ENCODE measurements at places on chromosomes 7 and 10.

DNA sequence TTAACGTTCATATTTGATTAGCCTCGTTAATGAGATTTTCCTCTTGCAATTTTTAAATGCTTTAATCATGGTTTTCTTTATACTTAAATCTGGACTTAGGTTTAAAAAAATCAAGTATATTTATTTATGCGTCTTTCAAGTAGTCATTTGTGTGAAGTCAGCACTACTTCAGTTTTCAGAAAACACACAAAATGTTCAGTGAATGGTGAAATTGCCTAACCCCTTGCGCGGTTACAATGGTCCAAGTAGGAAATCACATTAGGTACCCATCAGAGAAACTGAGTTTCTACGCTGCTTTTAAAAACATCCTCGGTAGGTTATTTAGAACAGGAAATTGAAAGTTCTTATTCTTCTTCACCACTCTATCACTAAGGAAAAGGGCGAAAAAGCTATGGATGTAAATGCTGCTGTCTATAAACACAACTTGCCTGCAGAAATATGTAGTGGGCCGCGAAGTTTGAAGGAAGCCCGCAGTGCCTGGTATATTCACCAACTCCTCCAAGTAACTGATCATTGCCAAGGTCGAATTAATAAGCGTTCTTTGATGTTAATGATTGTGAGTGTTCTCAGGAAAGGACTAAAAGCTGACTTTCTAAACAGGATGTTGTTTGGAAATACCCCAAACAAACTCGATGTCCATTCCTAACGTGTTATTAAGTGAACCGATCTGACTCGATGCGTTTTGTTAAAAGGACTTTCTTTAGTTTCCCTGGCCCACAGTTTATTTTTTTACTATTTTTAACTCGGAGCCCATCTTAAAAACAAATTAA lies 1.0 kb downstream of the SYPL1 start:
- DNase-seq: no peak
- no peaks in the 10 kb centered on the region for H3K27me3 ChIP-seq
- peak overlapping the region; percentile 87 for H3K4me3 ChIP-seq
- H3K4me1 ChIP-seq: no peaks in the 10 kb centered on the region

DNA sequence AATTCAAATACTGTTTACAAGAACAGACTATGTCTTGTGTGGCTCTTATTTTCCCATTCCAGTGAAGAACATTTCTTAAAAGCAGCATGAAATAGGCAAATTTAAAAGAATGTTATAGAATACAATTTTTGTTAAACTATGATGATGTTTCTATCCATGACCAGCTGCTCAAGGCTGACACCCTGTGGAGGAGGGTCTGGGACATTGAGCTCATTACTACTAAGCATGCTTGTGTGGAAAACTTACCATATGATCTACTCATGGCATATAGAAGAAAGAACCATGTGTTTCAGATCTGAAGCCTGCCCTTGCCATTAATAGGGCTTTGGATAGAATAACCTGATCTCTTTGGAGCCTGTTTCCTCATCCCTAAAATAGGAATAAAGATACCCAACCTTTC lies 125.0 kb downstream of the FOXP2 start:
- no peaks in the 10 kb centered on the region for H3K36me3 ChIP-seq
- DNase-seq: peak; percentile 1
- H3K27ac ChIP-seq: no peak overlapping the region
- H3K27me3 ChIP-seq: no peaks in the 10 kb centered on the region

DNA sequence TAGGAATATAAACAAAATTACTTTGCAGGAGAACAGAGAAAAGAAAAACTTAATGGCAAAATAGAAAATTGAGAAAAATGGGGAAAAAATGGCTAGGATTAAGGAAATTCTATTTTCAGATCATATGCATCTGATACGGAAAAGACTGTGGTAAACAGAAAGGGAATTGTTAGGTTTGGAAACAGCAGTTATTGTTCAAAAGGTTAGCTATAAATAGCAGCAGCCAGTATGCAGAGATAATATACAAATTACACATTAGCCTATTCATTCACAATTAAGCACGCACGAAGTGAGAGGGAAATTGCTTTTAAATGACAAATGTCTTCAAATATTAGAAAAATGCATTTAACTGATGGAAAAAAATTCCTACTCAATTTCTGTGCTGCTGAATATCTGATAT lies 224.1 kb upstream of the FAM3C start:
- H3K27ac ChIP-seq: no peak overlapping the region
- H3K4me1 ChIP-seq: peaks cover 4% of the 10 kb centered on the region
- no peaks in the 10 kb centered on the region for H3K27me3 ChIP-seq
- no peak overlapping the region for H3K4me3 ChIP-seq

- H3K36me3 ChIP-seq: peaks cover 54% of the 10 kb centered on the region
- DNase-seq: no peak
- no peaks in the 10 kb centered on the region for H3K27me3 ChIP-seq
- H3K4me3 ChIP-seq: no peak overlapping the region
Observed at GRCh38 chr10:93346108-93346507, 136.0 kb downstream of the MYOF start.

DNA sequence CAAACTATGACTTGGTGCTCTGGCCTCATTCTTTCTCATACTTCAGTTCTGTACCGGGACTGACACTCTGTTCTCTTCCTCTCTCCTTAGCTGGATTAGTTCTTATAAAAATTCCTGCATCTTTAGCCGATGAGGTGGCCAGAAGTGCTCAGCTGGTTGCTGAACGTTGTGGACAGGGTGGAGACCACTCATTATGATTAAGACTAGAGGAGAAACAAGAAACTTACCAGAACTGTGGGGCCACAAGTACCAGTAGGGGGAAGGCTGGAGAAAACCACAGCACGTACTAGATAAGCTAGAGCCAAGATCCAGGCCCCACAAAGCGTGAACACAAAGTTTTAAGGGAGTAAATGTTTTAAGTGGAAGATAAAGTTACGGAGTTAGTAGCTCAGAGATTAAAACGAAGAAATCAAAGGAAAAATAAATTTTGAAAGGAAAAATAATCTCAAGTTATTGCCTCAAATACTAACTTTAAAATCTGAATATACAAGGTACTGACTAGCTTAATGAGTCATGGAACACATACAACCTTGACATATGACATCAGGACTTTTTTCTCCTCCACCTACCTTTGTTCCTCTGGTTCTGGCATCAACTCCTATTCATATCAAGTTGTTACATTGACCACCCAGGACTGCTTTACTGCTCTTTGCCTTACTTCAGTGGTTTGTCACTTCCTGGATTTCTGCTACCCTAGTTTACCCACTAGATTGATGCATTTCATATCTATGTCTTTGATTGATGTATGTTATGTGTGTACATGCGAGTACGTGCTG lies 469.0 kb downstream of the TFEC start:
- DNase-seq: no peak
- no peak overlapping the region for H3K27ac ChIP-seq
- H3K36me3 ChIP-seq: no peaks in the 10 kb centered on the region

GRCh38 chr10:107442035-107442505 lies 277.6 kb upstream of the SORCS1 start:
- H3K4me1 ChIP-seq: no peaks in the 10 kb centered on the region
- H3K4me3 ChIP-seq: no peak overlapping the region
- no peak for DNase-seq

DNA sequence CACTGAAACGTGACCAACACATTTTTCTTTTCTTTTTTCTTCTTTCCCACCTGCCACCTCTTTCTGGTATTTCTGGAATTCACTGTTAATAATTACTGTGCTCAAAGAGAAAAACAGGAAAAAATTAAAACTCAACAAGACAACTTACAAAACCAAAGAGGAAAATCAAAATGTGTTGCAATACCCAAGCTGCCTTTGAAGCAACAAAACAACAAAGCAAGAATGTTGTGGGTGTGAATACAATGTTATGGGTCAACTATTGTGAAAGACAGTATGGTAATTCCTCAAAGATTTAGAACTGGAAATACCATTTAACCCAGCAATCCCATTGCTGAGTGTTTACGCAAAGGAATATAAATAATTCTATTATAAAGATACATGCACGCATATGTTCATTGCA lies 415.1 kb downstream of the GFRA1 start:
- no peak overlapping the region for H3K4me3 ChIP-seq
- H3K27ac ChIP-seq: no peak overlapping the region
- H3K36me3 ChIP-seq: no peaks in the 10 kb centered on the region
- no peaks in the 10 kb centered on the region for H3K27me3 ChIP-seq
- no peaks in the 10 kb centered on the region for H3K4me1 ChIP-seq
- DNase-seq: peak; percentile 48

GRCh38 chr10:122659126-122659525 lies 40.5 kb downstream of the C10orf120 start:
- no peaks in the 10 kb centered on the region for H3K36me3 ChIP-seq
- no peaks in the 10 kb centered on the region for H3K4me1 ChIP-seq
- no peak overlapping the region for H3K4me3 ChIP-seq
- no peak overlapping the region for H3K27ac ChIP-seq
- H3K27me3 ChIP-seq: no peaks in the 10 kb centered on the region

DNA sequence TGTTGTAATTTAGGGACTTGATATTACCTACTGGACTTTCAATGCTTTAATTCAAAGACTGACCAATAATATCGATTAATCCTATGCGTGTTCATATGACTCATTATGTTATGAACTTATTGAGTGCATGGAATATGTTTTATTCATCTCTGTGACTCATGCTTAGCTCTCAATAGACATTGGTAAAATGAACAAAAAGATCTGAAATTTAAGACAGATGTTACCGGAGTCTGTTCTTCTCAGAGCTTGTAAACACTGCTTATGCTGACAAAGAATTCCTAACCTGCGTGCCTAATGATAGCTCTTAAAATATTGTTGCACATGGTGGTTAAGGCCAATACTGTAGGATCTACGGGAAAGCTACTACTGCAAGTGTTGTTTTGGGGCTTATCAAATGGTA lies 131.5 kb upstream of the ACBD5 start:
- no peaks in the 10 kb centered on the region for H3K27me3 ChIP-seq
- H3K4me1 ChIP-seq: no peaks in the 10 kb centered on the region
- no peak overlapping the region for H3K4me3 ChIP-seq
- no peak overlapping the region for H3K27ac ChIP-seq

- peaks cover 24% of the 10 kb centered on the region for H3K27me3 ChIP-seq
- no peak within 1 kb of the TSS for H3K27ac ChIP-seq
- peaks cover 9% of the 10 kb centered on the region for H3K4me1 ChIP-seq
- peak; percentile 13 for DNase-seq
- no peak within 1 kb of the TSS for H3K4me3 ChIP-seq
Observed at GRCh38 chr10:72087969-72088888, at the start of gene SPOCK2. Gene SPOCK2, minus strand, starts transcription at chr10:72088551. Its CDS starts 223 bp downstream, at chr10:72088328.

DNA sequence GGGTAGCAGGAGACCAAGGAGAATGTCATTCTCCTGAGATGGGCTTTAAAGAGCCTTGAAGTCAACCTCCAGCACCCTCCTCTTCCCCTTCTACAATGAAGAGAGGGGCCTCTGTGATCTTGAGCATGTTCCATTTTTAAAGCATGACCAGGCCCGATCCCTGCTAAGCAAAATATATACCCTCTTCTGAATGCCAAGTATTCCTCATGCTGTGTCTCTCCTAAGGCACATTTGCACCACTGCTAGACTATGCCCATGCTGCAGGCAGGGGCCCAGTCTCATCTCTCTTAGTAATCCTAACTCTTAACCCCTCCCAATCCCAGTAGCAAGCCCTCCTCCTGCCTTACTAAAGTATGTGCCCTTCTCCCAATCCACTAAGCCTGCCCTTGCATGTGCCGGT lies 18.4 kb downstream of the SORBS1 start:
- no peak overlapping the region for H3K4me3 ChIP-seq
- H3K36me3 ChIP-seq: no peaks in the 10 kb centered on the region

DNA sequence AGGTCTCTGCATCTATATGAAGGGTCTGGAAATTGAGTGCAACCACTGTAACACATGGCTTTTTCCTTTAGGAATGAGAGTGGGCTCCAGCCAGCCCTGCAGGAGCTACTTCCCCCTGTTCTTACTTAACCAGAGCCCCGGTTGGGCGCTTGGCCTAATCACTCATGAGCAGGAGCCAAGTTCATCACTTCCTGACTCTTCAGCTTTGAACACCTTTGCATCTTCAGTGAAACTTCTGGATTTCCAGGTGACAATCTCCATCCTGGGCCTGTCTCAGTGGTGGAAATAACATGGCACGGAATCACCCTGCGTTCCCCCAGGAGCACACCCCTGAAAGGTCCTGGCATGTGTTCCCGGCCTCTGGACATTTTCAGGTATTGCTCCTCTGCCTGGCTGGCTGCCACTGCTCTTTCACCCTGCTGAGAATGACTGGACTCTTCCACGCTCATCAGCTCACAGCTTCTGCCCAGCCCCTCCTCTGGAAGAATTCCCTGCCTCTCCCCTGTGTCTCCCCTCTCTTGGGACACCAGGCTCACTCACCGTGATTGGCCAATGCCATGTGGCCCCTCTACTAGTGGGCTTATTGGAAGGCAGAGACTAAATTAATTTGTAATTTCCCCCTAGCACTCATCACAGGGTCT lies 229.1 kb upstream of the GRB10 start:
- no peaks in the 10 kb centered on the region for H3K36me3 ChIP-seq
- H3K27me3 ChIP-seq: no peaks in the 10 kb centered on the region
- H3K4me1 ChIP-seq: peaks cover 11% of the 10 kb centered on the region
- no peak for DNase-seq
- no peak overlapping the region for H3K27ac ChIP-seq

DNA sequence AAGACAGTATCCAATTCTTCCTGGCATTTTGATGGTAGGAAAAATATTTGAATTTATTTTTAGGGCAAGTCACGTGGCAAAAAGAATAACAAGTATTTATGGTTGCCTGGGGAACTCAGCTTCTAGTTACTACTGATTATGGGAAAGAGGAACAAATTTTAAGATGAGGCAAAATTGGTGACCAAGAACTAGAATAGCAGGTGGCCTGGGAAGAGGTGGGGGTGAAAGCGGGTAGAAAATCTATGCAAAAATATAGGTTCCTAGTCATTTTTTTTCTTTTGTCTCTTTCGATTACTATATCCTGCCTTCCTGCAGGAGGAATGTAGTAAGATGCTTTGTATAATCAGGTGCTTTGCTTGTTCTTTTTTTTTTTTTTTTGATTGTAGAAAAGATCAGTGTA lies 27.8 kb downstream of the ENTPD1 start:
- H3K27ac ChIP-seq: no peak overlapping the region
- DNase-seq: no peak
- H3K27me3 ChIP-seq: no peaks in the 10 kb centered on the region
- H3K36me3 ChIP-seq: no peaks in the 10 kb centered on the region
- no peaks in the 10 kb centered on the region for H3K4me1 ChIP-seq

DNA sequence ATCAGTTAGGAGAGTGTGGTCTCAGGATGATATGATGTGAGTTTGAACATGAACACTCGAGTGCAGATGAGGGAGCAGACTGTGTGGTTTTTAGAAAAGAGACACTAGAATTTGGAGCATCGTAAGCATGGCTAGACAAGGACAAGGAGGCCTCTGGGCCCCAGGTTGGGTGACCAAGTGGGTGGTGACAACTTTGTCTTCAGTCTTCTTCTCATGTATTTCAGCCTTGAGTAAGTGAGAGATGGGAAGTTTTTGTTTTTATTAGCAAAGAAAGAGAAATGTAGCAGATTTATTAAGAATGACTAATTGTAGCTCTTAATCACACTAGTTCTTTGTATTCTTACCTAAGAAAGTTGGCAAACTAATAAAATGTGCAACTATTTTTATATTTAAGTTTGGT lies 16.3 kb downstream of the TES start:
- H3K27ac ChIP-seq: no peak overlapping the region
- H3K4me3 ChIP-seq: no peak overlapping the region
- DNase-seq: no peak
- peaks cover 2% of the 10 kb centered on the region for H3K4me1 ChIP-seq
- H3K36me3 ChIP-seq: no peaks in the 10 kb centered on the region

- H3K27me3 ChIP-seq: no peaks in the 10 kb centered on the region
- DNase-seq: no peak
- H3K27ac ChIP-seq: no peak overlapping the region
- H3K36me3 ChIP-seq: no peaks in the 10 kb centered on the region
- H3K4me1 ChIP-seq: no peaks in the 10 kb centered on the region
Observed at GRCh38 chr7:69981646-69982045, 383.4 kb downstream of the AUTS2 start.

All from trophoblast cell (in vitro differentiated cells and primary cell).